Naive thymus-derived CD4-positive, alpha-beta T cell (primary cell): ENCODE measurements at places on chromosomes 7 and 10. TPM values are rescaled to one million over a fixed set of nuclear protein-coding genes. Genes with fewer than 3 reads are reported as not detected.

The PNPLA8 gene
- polyA plus RNA-seq, result 25.9 TPM

The TMEM213 gene
- not detected for polyA plus RNA-seq

The UNCX gene
- not detected for polyA plus RNA-seq

The DLX6 gene
- not detected for polyA plus RNA-seq

The ZC3HAV1L gene
- not detected for polyA plus RNA-seq

The RET gene
- polyA plus RNA-seq, result not detected

The FUOM gene
- 21.9 TPM for polyA plus RNA-seq

The KIF11 gene
- 0.52 TPM for polyA plus RNA-seq

The LOXL4 gene
- polyA plus RNA-seq, result not detected

The TES gene
- 195 TPM for polyA plus RNA-seq

The PRSS1 gene
- polyA plus RNA-seq, result not detected

The PSD gene
- 3.9 TPM for polyA plus RNA-seq

GRCh38 chr10:48711830-48712229 lies 27.2 kb downstream of the WDFY4 start:
- DNase-seq, result no peak

DNA sequence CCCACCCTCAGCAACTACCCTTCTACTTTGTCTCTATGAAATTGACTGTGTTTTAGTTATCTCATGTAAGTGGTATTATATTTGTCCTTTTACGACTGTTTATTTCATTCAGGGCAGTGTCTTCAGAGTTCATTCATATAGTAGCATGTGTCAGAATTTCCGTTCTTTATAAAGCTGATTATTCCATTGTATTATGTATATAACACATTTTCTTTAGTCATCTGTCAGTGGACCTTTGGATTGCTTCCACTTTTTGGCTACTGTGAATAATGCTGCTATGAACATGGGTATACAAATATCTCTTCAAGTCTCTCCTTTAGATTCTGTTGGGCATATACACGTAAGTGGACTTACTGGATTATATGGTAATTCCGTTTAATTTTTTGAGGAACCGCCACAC lies 14.5 kb downstream of the SLF2 start:
- no peak for DNase-seq

GRCh38 chr7:129168231-129169021 lies 20.0 kb upstream of the SMO start:
- DNase-seq, result no peak

GRCh38 chr10:12892924-12893323 lies 108.6 kb downstream of the CCDC3 start:
- DNase-seq, result no peak

- no peak for DNase-seq
Observed at GRCh38 chr10:124026589-124026939, 66.8 kb downstream of the CHST15 start.

GRCh38 chr7:68224041-68224741 lies 1227.6 kb downstream of the TYW1 start:
- DNase-seq, result no peak

GRCh38 chr10:305034-305433 lies 169.8 kb downstream of the ZMYND11 start:
- no peak for DNase-seq

- DNase-seq, result no peak
Observed at GRCh38 chr10:4099202-4099601, 314.2 kb upstream of the KLF6 start.

- no peak for DNase-seq
Observed at GRCh38 chr10:77974396-77975074, 48.0 kb upstream of the DLG5 start.

GRCh38 chr7:17152721-17153120 lies 145.7 kb upstream of the AHR start:
- DNase-seq, result no peak

GRCh38 chr7:148972375-148972774 lies 55.9 kb downstream of the PDIA4 start:
- no peak for DNase-seq

DNA sequence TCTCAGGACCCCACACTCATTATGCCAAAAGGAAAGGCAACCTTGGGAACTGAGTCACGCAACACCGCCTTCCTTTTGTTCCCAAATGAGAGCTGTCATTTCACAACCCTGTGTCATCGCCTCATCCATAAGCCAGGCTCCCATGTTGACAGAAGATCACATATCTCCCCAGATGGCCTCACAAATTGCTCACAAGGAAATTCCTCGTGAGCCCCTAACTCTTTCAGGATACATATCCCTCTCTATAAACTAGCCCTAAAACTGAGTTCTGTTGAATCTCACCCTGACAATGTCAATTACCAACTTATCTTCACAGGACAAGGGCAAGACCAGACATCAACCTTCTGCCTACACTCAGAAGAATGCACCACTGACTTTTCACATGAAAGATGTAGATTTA lies 22.6 kb downstream of the CCDC3 start:
- no peak for DNase-seq

GRCh38 chr10:119737039-119737663 lies 11.3 kb downstream of the INPP5F start:
- DNase-seq, result no peak

- no peak for DNase-seq
Observed at GRCh38 chr7:128919881-128920799, 9.6 kb upstream of the KCP start.

DNA sequence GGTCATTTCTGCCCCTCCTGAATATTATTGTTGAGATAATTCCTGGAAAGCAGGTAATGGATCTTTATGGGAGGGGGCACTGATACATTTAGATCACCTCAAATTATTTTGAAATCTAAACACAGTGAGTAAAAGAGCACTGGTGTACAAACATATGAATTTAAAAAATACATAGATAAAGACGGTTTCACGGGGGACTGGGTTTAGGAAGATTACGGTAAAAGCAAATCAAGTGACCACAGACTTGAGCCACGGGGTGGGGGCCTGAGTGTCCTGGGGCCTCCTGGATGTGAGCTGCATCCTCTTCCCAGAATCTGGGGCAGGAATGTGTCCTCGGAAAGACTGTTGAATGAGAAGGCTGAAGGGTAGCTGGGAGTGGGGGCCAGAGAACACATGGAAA lies 219.1 kb upstream of the KLF6 start:
- DNase-seq, result no peak

DNA sequence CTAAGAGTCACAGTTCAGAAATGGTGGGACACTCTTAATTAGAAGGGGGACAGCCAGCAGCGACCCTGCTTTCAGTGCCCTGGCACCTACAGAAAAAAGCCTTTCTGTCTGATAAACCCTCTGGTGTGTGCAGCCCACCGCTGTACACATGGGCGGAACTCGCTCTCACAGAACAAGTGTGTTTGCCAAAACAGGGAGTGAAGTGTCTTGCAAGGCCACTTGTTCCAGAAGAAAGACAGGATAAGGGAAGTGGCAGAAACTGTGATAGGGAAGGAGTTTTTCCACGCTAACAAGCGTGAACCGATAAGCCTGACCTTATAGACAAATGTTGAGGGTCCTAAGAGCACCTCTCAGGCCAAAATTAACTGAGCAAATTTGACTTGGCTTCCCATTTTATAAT lies 203.7 kb upstream of the TCF7L2 start:
- no peak for DNase-seq

DNA sequence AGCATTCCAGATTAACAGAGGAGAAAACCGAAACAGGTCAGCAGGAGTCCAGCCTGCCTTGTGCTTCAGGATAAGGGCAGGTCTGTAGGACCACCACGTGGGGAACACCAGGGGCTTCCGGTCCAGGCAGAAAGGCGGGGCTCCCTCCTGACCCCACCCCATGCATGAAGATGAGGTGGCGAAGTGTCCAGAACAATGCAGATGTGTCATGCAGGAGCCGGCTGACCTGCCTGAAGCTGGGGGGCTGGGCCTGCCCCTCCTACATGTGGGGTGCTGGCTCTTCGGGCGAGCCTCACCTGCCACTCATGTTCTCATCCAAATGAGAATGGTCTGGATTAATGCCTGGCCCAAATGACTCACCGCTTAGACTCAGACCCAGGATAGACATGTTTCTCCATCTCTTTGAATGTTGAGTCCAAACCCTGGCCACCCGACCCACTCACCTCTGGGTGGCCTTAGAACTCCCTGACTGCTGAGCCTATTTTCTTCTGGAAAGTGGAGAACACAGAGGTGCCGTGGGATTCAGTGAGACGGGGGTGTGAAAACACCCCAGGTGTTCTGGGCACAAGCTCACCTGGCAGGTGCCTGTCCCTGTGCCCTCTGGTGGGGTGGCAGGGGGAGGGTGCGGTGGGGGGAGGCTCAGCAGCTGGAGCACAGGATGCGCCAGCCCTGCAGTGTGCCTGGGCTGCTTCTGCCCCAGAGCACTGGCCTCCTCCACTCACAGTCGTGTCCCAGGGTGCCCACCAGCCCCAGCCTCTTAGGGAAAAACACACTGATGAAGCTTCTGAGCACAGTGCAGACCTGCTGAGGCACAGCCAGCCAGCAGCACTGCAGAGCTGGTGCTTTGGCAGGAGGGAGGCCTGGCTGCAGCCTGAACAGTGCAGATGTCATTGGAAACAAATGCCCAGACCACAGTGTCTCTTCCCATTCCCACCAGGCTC lies 55.2 kb upstream of the GDF10 start:
- no peak for DNase-seq

DNA sequence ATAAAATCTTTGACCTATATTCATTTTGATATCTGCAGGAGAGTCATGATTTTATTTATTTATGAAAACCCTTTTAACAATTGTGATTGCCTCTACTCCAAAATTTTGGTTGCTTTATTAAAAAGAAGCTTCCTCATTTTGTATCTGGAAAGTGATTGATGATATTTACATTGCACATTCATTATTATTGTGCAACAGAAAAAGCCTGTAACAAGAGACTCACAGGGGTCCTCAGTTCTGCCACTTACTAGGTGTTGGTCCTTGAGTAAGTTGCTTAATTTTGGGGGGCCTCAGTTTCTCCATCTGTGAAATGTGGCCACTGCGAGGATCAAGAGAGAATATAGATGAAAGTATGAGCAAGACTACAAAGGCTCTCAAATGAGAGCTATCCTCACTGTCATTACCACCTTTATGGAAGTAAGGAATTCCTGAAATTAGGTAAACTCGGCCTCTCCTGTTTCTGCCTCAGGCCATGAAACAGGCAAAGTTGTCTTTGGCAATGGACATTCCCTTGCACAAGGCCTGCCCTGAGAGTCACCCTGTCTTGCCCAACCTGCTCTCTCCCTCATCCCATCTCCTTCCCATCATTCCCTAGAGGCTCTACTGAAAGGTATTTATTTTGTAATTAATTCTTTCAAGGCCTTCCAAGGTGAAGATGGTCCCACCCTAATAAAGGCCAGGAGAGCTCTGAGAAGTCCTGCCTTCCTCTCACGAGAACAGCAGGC lies 66.1 kb upstream of the ABLIM1 start:
- DNase-seq, result no peak

DNA sequence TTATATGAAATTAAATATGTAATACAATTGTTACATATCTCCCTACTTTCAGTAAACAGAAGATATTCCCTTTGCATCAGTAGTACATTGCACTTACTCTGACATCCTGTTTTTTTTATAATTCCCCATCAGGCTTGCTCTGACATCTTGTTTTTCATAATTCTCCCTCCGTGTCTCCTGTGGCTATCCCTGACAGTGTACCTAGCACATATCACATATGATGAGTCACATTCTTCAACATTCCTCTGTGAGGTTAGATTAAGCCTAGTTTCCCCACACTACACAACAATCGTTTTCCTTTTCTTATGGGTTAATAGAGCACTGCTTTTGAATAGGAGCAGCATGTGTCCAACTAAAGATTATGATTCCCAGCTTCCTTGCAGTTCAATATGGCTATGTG lies 250.6 kb upstream of the NPVF start:
- no peak for DNase-seq

GRCh38 chr7:16918288-16918895 lies 36.6 kb upstream of the AGR3 start:
- peak; percentile 35 for DNase-seq

DNA sequence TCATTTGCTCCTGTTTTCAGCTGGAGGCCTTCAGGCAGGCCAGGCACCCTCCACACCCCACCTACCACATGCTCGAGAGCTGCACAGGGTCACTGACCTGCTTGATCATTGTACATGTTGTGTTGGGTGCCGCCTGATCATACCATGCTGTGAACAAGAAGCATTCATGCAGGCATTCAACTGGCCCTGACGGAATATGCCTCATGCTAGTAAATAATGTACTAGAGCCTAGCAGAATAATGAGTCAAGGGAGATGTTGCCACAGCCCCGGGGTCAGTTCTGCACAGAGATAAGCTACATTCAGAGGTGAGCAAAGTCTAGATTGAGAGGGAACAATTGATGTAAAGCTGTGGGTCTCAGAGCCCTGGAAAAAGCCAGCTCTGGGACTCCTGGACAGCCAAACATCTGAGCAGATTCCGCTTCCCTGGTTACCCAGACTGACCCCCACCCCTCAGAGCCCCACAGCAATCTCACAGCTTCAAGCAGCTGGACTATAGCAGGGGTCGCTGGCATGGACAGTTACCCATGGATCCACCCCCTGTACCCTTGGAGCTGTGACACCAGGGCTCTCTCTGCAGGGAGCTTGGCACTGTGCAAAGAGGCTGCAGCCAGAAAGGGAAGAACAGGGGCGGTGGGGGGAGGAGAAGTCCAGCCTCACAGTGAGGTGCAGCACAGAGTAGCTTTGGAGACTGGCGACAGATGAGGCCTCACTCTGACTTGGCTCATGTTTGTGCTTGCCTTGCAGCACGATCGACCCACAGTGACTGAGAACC lies 86.6 kb downstream of the FRMPD2 start:
- DNase-seq, result no peak

DNA sequence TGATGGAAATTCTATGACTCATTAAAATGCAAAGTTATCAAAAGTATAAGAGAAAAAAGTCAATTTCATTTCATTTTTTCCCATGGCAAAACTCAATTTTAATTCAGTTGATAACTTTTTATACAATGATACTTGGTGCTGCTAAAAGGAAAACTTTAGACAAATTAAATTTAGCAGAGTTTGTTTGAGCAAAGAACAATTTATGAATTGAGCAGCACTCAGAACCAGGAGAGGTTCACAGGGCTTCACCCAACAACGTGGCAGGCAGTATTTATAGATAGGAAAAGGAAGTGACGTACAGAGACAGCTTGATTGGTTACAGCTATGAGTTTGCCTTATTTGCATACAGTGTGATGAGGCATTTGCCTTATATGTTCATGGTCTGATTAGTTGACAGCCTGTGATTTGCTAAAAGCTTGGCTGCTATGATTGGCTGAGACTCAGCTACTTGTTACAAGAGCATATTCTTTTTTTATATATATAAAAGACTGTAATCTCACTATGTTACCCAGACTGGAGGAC lies 157.2 kb upstream of the CELF2 start:
- DNase-seq, result no peak

DNA sequence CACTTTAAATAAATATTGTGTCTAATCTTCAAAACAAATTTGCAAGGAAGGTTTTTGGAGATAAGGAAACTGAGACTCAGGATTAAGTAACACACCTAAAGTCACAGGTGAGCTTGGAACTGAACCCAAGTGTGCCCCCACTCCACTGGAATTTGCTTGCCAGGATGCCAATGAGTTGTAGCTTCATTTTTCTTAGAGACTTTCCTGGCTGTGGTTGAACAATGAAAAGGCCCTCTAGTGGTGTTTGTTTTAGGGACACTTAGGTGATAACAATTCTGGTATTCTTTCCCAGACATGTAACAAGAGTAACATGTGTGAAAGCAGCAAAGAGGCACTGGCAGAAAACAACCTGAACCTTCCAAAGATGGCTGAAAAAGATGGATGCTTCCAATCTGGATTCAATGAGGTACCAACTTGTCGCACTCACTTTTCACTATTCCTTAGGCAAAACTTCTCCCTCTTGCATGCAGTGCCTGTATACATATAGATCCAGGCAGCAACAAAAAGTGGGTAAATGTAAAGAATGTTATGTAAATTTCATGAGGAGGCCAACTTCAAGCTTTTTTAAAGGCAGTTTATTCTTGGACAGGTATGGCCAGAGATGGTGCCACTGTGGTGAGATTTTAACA lies 1.5 kb downstream of the IL6 start:
- DNase-seq, result peak; percentile 46

- no peak for DNase-seq
Observed at GRCh38 chr10:28382525-28383269, 79.8 kb upstream of the MPP7 start.
